ENCODE measurements at places on chromosomes 5 and 9.

- DNase-seq: no peak
Observed at GRCh38 chr5:160039810-160040470, 31.0 kb downstream of the TTC1 start.

GRCh38 chr9:92467511-92467910 lies 14.8 kb downstream of the ASPN start:
- DNase-seq: no peak

DNA sequence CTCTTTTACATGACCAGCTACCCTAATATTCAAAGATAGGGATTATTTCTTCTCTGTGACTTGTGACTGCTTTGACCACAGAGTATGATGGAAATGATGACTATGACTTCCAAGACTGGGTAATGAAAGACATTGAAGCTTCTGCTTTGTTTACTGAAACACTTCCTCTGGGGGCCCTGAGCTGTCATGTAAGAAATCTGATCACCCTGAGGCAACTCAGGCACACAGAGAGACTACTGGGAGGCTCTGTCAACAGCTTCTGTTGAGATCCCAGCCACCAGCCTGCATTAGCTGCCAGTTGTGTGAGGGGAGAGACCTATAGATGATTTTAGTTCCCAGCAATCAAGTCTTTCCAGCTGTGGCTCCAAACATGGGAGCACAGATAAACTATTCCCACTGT lies 76.5 kb downstream of the KCTD16 start:
- DNase-seq: no peak

DNA sequence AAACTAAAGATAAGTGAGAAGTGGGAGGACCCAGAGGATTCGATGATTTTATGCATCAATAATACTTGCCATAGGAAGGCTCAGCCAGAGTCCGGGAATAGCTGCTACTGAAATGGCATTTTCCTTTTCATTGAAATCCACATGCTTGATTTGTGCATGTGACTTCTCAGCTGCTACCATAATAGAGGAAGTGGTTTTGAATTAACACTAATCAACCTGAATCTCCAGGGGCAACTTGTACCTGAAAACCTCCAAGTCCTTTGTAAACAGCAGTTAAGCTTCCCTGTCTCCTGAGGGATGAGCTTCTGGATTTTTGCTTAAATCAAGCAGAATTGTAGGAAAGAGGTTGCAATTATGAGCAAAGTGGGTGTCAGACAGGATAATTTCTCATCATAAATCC lies 124.9 kb downstream of the PPP2R2B start:
- DNase-seq: no peak

- peak; percentile 43 for DNase-seq
Observed at GRCh38 chr9:93118863-93119702, 15.0 kb downstream of the NINJ1 start.

- peak; percentile 88 for DNase-seq
Observed at GRCh38 chr5:94968507-94969095, 316.3 kb downstream of the MCTP1 start.

GRCh38 chr9:87494970-87495471 lies 2.6 kb upstream of the DAPK1 start:
- DNase-seq: no peak

DNA sequence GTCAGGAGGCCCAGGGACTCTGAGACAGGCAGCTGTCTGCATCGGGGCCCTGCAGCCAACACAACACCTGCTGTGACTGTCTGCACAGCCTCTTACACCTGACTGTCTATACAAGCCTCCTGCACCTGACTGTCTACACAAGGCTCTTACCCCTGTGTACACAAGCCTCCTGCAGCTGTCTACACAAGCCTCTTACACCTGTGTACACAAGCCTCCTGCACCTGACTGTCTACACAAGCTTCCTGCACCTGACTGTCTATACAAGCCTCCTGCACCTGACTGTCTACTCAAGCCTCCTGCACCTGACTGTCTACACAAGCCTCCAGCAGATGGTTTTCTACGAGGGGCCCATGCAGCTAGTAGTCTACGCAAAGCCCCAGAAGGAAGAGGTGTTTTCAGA lies 18.6 kb downstream of the IRX2 start:
- DNase-seq: no peak

- no peak for DNase-seq
Observed at GRCh38 chr9:108083160-108083750, 593.7 kb upstream of the KLF4 start.

GRCh38 chr5:44887722-44888121 lies 79.0 kb downstream of the MRPS30 start:
- no peak for DNase-seq

DNA sequence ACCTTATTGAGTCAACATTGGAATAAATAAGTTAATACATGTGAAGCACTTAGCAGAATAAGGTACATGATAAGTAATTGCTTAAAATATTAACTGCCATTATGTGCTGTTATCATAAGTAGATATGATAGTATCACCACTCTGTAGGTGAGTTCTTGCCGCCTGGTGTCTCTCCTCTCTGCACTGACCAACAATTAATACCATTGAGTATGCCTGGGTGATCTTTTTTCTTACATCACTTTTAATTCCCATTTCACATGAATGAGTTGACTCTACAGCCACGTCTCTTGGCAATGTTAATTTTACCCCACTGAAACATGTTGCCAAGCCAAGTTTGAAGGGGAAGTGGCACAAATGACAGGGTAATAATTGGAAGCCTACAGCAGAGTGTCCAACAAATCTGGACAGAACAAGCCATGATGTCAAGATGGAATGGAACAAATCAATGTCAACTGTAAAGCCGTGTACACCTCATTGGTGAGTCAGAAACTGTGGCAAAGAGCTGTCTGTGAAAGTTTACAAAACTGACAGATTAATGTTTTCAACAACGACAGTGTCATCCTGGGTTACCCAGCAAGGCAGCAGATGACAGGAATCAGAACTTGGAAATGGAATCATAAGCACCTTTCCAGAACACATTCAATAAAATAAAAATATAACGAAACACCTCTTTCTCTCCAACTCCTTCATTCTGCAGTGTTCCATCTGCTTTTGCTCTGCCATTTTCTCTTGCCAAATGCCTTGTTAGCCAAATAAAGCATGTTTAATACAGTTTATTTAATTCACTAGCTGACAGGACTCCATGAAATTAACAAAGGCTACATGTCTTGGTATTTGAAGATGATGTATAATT lies 330.9 kb downstream of the CTNND2 start:
- no peak for DNase-seq

GRCh38 chr5:119342406-119342805 lies 13.4 kb upstream of the TNFAIP8 start:
- DNase-seq: no peak

GRCh38 chr9:88775037-88775471 lies 216.2 kb upstream of the S1PR3 start:
- DNase-seq: no peak

- DNase-seq: no peak
Observed at GRCh38 chr5:178476972-178477754, 113.0 kb downstream of the COL23A1 start.

DNA sequence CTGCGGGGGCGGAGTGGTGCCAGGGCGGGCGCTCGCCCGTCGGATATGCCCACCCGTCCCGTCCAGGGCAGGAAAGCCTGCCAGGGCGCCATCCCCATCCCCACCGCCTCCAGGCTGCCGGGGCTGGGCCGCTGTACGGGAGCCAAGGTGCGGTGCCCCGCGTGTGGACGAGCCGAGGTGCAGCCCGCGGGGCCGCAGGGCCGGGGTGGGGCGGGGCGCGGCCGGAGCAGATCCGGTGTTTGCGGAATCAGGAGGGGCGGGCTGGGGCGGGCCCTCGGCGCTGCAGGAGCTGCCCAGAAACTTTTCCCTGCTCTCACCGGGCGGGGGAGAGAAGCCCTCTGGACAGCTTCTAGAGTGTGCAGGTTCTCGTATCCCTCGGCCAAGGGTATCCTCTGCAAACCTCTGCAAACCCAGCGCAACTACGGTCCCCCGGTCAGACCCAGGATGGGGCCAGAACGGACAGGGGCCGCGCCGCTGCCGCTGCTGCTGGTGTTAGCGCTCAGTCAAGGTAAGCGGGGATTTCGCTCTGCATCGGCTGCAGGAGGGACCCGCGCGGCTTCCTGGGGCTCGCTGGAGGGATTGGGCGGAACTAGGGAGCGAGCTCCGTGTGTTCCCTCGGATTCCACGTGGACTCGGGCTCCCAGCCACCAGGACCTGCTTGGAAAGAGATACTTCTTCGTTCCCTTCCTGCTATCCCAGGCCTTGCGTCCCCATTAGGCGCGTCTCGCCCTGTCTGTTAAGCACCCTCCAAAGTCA lies at the start of gene ITGA2:
Gene ITGA2, plus strand, starts transcription at position 328 of the 756 bp plus-strand sequence. Its CDS starts 117 bp downstream, at position 445.
- no peak for DNase-seq

DNA sequence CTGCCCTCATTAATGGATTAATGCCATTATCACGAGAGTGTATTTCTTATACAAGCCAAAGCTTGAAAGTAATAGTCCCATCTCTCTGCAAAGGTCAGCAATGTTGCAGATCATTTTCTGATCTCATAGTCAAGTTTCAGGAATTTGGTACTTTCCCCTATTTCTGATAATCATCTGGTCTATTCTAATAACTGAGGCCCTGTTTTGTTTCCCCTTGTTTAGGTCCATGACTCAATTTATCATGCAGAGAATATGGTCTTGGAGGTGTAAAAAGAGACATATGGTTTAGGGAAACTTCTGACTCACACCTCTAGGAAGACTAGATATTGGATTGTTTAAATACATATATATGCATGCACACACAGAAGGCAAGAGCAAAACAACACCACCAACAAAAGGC lies 339.3 kb upstream of the NUDT12 start:
- DNase-seq: no peak

GRCh38 chr5:72109625-72110024 lies 2.4 kb downstream of the MAP1B start:
- peak; percentile 49 for DNase-seq

- DNase-seq: peak; percentile 19
Observed at GRCh38 chr9:99824378-99825171, 2.9 kb downstream of the NR4A3 start.

GRCh38 chr5:122458278-122458872 lies 146.3 kb downstream of the SNCAIP start:
- DNase-seq: no peak

DNA sequence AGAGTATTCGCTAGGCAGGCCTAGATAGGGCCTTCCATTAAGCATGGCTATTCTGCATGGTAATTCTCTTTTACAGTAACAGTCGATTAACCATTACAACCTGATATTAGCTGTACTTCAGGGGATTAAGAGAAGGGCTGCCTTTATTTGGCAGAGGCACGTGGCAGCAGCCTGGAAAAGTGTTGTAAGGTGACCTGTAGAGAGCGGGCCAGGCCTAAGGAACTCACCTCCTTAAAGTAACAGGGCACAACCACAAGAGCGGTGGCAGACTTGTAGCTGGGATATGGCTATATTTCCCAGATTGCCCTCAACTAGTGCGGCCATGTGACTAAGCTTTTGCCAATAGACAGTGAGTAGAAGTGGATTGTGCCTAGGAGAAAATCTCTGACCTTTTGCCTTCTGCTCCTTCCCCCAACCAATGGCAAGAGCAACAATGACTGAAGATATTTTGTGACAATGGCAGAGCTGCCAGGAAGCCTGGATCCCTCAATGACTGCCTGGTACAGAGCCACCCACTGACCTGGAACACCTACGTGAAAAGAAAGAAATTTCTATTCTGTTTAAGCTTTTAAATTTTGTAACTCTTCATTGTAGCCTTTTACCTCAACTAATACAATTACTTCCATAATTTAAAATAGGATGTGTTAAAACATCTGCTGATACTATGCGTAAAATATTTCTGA lies 18.9 kb upstream of the ANKRD34B start:
- no peak for DNase-seq

DNA sequence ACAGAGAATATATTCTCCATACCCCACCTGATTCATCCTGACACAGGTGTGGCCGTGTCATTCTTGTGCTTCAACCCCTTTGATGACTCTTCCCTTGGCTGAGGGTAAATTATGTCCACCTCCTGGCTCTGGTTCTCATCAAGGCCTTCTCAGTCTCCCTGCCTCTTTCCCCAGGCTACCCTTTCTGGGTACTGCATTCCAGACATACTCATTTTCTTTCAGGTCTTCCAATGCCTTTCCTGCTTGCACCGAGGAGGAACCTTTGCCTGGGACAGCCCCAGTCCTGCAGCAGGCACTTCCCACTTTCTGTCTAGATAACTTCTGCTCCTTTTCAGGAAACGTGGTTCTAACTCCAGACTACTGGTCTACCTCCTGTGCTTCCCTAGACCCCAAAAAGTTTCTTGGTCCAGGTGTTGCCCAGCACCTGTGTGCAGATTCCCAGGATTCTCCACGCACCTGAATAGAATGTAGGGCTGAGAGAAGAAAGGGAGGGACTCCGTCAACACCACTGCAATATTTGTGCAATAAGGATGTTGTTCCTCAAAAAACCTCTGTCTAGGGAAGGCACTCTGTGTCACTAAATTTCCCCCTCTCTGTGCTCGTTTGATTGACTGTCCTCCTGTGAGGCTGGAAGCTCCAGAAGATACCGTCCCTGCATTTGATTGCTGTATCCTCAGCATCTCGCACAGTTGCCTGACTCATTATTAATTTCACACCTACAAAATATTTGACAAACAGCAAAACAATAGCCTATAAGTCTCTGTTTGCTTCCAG lies 255.4 kb upstream of the NFIL3 start:
- no peak for DNase-seq

- DNase-seq: no peak
Observed at GRCh38 chr5:172542651-172543131, 88.4 kb upstream of the SH3PXD2B start.

DNA sequence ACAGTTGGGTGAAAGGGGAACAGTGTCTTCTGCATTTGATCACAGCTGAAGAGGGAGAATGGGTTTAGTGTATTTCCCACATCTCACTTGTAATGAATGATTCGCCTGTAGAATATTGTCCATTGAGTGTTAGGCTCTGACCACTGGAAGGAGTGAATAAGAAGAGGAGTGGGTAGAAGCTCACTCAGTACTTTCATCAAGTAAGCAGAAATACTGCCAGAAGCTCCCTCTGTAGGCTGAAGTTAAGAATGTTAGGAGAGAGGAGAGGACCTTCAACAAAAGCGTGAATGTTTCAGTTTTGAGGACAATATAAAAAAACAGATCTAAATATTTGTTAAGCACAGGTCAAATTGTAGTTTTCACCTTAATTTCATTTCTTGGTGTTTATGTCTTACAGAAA lies 27.5 kb downstream of the FSD1L start:
- DNase-seq: peak; percentile 53

DNA sequence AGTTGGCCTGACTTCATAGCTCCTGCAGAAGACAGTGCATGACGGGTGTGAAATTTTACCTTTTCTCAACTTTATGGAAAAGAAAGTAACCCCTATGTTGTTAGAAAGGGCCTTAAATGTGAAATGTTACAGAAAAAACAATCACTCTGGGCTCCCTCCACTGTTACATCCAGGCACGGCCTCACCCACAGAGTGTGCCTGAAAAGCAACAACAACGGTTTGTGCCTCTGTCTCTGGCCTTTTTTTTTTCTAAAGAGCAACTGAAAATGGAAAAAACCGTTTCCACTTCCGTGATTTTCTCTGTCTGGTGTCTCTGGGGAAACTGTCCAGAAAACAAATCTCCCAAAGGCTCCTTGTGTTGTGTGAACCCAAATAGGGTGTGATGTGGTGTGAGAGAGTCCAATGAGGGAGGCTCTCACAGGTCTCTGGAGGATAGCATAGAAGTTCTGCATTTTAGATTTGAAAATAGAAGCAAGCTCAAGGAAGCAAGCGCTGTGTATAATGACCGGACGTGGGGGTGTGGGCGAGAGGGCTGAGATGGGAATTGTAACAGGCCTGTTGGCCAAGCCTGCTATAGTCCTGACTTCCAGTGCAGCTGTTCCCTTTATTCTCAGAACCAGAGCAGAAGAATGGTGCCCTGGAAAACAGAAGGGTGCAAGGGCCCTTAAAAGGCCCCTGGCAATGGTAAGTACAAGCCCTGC lies 221.8 kb upstream of the TUT7 start:
- DNase-seq: no peak
